ENCODE measurements at places on chromosomes 13 and 19.

DNA sequence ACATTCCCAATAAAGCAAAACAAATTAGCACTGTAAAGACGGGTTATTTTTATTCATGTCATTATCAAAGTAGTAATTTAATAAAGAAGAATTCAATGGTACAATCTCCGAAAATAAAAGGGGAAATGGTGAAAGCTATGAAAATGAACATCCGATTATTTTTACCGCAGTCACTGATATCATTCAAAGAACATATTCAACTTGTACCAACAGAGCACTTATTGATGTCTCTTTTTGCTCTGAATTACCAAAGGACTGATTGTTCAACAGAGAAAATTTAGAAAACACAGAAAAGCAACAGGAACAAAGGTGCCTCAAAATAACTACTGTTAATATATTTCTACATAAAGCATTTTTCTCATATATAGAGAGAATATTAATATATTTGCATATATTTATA is 119.4 kb downstream of the DIAPH3 start:
- DNase-seq, result no peak

DNA sequence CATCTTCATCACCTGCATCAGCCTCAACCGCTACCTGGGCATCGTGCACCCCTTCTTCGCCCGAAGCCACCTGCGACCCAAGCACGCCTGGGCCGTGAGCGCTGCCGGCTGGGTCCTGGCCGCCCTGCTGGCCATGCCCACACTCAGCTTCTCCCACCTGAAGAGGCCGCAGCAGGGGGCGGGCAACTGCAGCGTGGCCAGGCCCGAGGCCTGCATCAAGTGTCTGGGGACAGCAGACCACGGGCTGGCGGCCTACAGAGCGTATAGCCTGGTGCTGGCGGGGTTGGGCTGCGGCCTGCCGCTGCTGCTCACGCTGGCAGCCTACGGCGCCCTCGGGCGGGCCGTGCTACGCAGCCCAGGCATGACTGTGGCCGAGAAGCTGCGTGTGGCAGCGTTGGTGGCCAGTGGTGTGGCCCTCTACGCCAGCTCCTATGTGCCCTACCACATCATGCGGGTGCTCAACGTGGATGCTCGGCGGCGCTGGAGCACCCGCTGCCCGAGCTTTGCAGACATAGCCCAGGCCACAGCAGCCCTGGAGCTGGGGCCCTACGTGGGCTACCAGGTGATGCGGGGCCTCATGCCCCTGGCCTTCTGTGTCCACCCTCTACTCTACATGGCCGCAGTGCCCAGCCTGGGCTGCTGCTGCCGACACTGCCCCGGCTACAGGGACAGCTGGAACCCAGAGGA is 2.6 kb downstream of the P2RY11 start:
- DNase-seq, result no peak

GRCh38 chr19:19111967-19112580 is 26.2 kb downstream of the TMEM161A start:
- DNase-seq, result no peak

DNA sequence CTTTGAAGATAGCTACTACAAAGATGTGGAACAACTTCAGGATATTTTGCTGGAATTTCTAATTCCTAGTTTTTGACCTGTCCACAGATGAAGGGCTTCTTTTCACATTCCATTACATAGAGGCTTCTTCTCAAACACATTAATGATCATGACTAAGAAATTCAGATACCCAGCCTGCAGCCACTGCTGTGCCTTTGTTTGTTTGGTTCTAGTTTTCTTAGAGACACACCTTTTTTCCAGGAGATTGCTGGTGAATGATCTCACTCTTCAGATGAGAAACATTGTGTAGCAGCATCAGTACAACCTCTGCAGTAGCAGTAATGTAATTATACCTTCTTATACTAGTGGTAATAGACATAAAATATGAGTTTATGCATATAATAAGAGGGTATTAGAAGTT is 5.0 kb downstream of the TDRD3 start:
- DNase-seq, result no peak

GRCh38 chr13:32537580-32538142 is 934 bp downstream of the N4BP2L2 start:
- peak; percentile 59 for DNase-seq

DNA sequence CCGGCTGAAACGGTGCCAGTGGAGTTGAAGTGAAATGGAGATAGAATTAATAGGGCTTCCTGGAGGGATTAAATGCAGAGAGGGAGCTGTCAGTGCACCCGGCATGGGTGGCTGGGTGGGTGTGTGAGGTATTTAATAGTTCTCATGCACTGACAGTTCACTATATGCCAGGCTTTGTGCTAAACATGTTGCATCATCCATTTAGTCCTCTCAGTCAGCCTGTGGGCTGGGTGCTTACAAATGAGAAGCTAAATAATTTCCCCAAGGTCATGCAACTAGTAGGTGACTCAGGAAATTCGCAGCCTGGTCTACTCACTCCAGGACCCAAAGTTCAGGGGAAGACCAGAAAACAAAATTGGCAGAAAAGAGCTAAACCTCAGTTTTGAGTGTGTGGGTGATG is 63.5 kb upstream of the SPATA13 start:
- DNase-seq, result no peak

DNA sequence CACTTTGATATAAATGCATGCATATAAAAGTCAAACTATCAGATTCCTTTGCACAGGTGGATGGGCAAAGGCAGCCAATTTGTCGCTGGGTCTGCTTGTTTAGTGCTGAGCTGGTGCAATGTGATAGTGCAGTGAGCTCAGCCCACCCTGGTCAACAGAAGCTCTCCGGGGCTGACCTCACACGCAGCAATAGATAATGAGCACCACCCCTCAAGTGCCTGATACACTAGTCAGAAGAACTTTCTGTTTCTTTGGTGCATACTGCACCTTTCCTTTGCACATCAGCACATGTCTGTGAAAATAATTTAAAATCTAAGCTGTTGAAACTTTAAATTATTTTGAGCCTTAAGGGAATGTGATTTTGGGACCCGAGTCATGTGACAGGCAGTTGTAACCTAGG is 20.2 kb downstream of the ATP8A2 start:
- no peak for DNase-seq

DNA sequence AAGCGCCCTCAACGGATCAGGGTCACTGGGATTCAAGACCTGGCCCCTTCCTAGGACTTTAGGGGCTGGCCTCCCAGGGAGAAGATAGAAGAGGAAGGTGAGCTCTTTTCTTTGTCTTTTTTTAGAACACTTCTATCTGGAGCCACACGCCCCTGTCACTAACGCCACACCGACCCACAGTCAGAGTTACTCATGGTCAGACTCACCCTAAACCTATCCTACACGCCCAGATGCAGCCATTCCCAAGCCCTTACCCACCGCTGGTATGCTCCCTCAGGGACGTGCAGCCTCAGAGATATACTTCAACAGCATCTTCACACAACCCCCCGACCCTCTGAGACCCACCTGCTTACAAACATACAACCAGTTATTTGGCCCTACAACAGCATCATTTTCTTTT is 29.9 kb upstream of the MUC16 start:
- DNase-seq, result no peak

DNA sequence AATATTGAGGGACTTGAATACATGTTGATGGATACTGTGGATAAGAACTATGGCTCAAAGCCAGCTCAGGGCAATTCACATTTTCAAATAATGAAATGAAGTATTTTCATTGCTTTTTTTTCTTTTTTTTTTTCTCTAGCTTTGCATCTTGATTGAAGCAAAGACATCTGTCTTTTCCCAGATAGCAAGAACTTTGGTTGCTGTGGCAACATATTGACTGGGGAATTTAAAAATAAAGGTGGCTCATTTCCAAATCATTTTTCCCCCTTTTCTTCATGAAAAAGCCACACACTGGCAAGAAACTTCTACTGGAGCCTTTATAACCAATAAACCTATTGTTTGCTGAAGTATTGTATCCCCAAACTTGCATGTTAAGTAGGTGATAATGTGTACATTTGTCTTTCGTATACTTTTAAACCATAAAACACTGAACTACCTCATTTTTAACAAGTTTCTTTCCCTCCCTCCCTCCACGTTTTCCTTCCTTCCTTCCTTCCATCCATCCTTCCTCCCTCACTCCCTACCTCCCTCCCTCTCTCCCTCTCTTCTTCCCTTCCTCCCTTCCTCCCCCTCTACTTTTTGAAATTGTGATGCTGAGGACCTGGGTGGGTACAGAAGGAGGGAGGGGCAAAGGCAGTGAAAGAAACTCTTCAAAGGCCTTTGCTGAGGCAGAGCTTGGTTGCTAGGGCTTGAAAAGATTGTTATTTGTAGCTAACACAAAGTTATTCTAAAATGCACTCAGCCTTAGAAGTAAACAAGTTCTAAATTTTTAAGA is 343.5 kb upstream of the SPRY2 start:
- no peak for DNase-seq

DNA sequence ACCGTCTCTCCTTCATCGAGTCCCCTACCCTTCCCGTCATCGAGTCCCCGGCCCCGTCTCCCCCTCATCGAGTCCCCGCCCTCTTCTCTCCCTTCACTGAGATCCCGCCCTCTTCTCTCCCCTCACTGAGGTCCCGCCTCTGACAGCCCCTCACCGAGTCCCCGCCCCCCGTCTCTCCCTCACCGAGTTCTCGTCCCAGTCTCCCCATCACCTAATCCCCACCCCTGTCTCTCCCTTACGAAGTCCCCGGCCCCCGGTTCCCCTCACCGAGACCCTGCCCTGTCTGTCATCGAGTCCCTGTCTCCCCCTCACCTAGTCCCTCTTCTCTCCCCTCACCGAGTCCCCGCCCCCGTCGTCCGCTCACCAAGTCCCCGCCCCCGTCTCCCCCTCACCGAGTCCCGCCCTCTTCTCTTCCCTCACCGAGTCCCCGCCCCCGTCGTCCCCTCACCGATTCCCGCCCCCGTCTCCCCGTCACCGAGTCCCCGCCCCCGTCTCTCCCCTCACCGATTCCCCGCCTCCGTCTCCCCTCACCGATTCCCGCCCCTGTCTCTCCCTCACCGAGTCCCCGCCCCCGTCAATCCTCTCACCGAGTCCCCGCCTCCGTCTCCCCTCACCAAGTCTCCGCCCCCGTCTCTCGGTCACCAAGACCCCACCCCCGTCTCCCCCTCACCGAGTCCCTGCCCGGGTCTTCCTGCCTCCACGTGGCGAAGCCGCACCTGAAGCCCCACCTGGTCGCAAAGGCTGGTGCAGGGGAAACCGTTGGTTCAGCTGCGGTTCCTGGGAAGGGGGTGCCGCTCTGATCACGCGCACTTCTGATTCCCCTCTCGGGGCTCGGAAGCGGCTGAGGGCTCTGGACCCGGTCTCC is 23.9 kb upstream of the ZNF846 start:
- peak; percentile 94 for DNase-seq
